ENCODE measurements at places on chromosomes 11 and 22.
A peak's percentile ranks its signal among the peaks of the same experiment; 100 is the strongest.

GRCh38 chr11:44627165-44627789 is 61.8 kb downstream of the CD82 start:
- DNase-seq = no peak

DNA sequence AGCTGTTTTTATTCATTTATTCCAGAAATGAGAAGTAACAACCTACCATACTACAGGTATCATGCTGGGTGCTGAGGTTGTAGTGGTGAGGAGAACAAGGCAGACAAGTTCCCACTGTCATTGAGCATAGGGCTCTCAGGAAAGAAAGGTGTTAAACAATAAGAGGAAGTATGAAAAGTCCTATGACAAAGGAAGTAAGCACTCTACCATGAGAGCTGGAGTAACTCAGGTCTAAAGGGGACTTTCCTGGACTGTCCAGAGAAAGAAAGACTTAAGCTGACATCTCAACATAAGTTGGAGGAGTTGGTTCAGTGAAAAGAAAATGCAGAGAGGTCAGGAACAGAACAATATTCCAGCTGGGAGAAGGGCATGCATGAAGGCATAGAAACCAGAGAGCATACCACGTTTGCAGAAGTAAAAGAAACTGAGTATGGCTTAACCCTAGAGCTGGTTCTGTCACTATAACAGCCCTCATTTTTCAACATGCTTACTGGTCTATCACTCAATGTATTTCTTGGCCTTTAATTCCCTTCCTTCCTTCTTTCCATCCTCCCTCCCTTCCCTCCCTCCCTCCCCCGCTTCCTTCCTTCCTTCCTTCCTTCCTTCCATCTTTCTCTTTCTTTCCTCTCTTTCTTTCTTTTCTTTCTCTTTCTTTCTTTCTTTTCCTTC is 137.8 kb upstream of the BDNF start:
- DNase-seq = no peak

- no peak for DNase-seq
These were observed 2.6 kb downstream of the ANO1 start for GRCh38 chr11:70080763-70081162.

DNA sequence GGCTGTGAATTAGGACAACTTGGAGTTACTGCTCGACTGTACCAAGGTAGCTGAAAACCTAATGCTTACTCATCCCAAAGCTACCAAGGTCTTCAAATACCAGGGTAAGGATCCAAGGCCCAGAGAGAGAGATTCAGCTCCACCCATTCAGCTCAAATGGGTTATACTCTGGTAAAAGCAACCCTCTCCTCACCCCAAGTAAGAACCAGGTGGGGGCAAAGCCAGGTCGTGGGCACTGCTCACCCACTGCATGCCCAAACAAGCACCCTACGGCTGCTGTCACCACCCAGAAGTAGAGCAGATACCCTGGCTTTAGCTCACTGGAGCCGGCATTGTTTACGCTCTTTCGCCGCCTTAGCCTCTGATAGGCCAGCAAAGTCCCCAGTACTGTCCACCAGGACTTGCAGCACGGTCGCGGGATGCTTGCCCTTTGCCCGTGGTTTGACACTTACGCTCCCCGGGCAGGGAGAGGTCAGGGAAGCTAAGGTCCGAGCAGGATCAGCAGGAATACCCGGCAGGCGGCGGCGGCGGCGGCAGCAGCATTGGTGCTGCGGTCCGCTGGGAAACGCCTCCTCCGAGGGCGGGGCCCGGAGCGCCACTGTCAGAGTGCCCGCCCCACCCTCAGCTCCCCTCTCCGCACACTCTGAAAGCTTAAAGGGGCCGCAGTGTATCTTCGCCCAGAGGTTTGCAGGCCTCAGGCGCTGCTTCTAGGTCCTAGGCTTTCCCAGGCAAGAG is 19.6 kb downstream of the CKAP5 start:
- peak; percentile 83 for DNase-seq

- no peak for DNase-seq
These were observed 90.2 kb downstream of the CEP164 start for GRCh38 chr11:117417856-117418255.

DNA sequence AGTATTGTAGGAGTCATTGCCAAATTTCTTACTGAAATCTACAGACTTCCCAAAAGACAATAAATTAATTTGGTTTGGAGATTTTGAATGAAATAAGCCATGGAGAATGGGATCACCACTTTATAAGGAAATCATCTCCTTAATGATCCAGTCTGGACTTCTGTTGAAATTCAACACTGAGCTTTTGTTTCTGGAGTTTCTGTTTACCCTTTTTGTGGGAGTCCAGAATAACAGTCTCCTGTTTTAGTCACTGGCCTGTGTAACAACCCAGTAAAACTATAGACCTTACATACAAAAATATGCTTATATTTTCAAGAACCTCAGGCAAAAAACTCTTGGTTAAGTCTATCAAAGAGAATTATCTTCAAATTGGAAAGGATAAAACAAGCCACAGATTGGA is 321.7 kb upstream of the PLET1 start:
- DNase-seq = no peak

GRCh38 chr22:46107089-46107664 is 43.1 kb upstream of the PPARA start:
- DNase-seq = no peak

- peak; percentile 77 for DNase-seq
These were observed 50.3 kb downstream of the CD6 start for GRCh38 chr11:61021661-61022212.

GRCh38 chr22:23402275-23403151 is 177.6 kb downstream of the IGLL1 start:
- peak; percentile 85 for DNase-seq

- peak; percentile 19 for DNase-seq
These were observed 133.5 kb downstream of the RBFOX2 start for GRCh38 chr22:35894937-35895708.

GRCh38 chr11:38014405-38014804 is 1416.4 kb upstream of the RAG2 start:
- no peak for DNase-seq

GRCh38 chr11:65448418-65449105 is 26.0 kb downstream of the NEAT1 start:
- DNase-seq = no peak

DNA sequence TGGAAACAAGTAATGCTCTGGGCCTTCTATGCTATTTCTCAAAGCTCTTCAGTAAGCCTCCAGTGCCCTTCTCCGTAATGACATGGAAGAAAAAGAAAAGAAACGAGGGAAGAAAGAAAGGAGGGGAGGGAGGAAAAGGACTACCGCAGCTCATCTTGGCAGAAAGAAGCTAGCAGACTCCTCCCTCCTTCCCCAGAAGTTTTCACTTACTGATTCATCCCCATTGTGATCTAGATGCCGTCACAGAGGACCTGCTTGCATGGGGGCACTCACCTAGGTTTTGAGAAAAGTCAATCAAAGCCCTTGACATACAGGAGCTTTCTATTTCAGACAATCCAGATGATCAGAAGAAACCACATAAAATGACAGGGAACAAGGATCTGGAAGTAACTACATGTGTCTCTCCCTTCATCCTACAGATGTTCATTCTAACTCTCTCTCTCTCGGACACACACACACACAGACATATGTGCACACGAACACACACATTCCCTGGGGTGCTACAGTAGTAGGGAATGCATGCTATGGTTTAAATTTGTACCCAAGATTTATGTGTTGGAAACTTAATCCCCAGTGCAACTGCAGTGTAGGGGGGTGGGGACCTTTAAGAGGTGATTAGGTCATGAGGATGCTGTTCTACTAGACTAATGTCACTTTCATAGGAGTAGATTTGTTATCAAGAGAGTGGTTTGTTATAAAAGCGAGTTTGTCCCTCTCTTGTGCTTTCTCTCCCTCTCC is 37.6 kb upstream of the RCN1 start:
- DNase-seq = no peak

DNA sequence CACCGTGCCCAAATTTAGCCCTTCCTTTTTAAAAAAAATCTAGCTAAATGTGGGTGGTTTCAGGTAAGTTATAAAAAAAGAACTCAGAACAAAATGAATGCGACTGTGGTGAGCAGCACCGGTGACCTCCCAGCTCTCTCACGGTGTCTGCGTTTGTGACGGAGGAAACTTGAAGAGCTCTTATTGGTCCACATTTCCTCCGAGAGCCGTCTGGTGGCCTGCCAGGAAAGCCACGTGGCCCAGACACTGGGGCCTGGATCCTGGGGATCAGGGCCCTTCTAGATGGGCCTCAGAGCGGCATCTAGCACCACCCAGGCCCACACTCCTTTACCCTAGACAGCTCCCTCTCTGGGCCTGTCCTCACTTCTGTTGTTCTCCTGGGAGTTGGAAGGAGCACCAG is 39.5 kb downstream of the B3GAT1 start:
- DNase-seq = no peak

DNA sequence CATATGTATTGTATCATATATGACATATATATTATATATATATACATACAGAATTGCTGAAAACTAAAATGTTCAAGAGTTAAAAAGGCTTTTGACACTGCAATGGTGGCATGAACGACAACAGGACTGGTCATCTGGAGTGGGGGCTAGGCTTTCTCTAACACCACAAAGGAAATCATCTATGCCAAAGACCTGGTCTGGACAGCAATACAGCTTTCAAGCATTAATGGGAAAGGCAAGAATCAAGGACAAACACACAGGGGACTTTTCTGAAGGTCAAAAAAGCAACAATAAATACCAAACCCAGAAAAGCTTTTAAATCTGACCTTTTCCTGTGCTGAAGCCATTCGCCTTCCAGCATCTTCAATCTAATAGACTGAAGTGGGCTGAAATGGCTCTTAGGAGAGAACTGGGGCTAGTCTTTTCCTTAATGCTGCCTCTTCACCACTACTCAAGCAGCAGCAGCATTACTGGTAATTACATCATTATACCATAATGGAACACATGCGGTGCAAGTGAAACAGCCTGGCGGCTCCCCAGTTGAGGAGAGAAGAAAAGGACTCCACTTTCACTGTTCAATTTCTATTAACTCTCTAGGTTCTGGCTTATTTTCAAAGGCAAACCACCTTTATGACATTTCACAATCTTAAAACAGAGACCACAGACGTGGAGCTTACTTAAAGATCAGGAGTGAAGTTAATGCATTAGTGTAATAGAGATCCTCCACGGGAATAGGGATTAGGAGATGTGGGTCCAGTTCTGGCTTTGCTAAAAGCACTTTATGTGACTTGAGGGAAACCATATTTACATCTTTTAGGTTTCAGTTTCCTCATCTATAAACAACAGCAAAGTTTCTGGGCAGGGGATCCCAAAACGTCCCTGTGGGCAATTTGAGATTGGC is 63.0 kb downstream of the GAB2 start:
- DNase-seq = no peak

DNA sequence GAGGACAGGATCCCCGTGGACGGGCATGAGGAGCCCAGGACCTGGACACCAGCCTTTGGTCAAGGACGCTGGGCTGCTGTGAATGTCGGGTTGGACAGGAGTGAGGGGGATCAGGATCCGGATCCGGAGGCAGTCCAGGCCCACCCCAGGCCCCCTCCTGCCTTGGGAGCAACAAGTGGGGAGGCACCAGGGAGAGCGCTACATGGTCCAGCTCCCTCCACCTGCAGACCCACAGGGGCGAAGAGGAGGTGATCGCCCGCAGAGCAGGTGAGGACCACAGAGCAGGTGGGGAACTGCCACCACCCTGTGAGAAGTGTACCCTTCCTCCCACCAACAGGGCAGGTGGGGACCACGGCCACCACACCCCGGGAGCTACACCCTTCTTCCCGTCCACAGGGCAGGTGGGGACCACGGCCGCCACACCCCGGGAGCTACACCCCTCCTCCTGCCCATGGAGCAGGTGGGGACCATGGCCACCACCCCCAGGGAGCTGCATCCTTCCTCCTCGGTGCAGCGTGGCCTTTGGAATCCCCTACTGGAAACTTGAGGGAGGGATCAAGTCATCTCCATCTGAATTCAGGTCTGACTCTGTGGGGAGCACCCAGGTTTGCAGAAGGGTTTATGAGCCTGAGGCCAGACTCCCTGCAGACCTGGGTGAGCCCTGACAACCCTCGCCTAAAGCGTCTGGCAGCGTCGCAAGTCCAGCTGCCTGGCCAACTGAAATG is 141.0 kb downstream of the BRD1 start:
- no peak for DNase-seq

GRCh38 chr22:42922374-42923191 is 65.5 kb upstream of the ARFGAP3 start:
- no peak for DNase-seq

- DNase-seq = peak; percentile 39
These were observed 114.7 kb upstream of the OR4B1 start for GRCh38 chr11:48101958-48102357.

- DNase-seq = peak; percentile 39
These were observed 86.3 kb downstream of the CCDC83 start for GRCh38 chr11:85941380-85941973.

DNA sequence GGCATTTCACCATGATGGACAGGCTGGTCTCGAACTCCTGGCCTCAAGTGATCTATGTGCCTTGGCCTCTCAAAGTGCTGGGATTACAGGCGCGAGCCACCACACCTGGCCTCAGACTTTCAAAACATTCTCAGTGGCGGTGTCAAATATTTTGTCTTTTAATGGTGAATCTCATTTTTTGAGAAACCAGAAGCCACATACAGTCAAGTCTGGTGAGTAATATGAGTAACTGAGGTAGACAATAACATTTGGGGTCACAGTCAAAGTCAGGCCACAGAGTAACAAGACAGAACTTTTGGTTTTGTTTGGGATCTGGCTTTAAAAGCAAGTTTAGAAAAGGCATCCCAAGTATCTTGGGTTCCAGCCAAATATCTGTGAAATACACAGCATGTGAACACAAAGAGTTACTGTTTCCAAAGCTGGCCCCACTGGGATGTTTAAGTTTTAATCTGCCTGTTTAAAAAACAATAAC is 5.6 kb upstream of the TMA7B start:
- no peak for DNase-seq

- DNase-seq = no peak
These were observed 5.3 kb upstream of the AKIP1 start for GRCh38 chr11:8905528-8906165.

- DNase-seq = no peak
These were observed 5.1 kb downstream of the PRAME start for GRCh38 chr22:22553735-22554586.

GRCh38 chr22:22235558-22235957 is 9.0 kb upstream of the VPREB1 start:
- peak; percentile 25 for DNase-seq

DNA sequence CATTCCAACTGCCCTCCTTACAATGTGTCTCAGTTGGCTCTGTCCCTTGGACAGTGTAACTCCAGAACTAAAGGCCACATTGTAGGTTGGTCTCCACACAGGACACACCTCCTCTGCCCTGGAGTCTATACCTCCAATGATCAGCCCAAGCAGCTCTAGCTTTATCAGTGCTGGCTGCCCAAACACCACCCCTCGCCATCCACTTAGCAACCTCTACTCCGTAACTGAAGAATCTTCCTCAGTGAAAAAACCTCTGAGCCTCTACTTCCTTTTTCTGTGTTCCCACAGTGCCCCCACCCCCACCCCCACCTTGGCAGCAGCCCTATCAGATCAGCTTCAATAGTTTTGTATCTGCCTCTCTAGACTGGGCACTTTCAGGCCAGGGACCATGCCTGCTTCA is 33.4 kb downstream of the SERPINH1 start:
- no peak for DNase-seq

DNA sequence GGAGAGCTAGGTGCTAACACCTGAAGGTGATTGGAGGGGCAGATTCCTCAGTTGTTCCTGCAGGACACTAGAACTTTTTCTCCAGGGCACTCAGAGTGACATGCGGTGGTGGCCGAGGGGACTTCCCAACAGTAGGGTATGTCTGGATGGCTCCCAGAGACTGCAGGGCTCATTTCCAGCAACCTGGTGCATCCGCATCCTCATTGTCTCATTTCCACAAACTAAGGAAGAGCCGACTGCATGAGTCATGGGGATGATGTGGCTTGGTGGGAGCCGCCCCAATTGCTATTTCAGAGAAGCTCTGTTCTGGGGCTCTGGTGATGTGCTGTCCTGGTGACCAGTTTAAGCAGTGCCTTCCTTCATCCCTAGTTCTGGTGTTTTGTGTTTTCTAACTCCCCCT is 2.8 kb upstream of the ROBO4 start:
- no peak for DNase-seq

All from colonic mucosa (tissue), 4 donors.